ENCODE measurements at places on chromosomes 1 and 21. TPM values are rescaled to one million over a fixed set of nuclear protein-coding genes. Genes with fewer than 3 reads are reported as not detected.

The OR2AJ1 gene
- 0.21 TPM for total RNA-seq

The FGR gene
- not detected for total RNA-seq

The RAP1GAP gene
- total RNA-seq, result 7.4 TPM

The SLC39A1 gene
- 75.8 TPM for total RNA-seq

The ERICH3 gene
- total RNA-seq, result 0.14 TPM

The PTPN14 gene
- total RNA-seq, result 5.4 TPM

The FBLIM1 gene
- 141 TPM for total RNA-seq

The CCDC17 gene
- 2.9 TPM for total RNA-seq

The FMO3 gene
- not detected for total RNA-seq

The CYP4X1 gene
- 0.42 TPM for total RNA-seq

The CERS2 gene
- total RNA-seq, result 64.7 TPM

The NUF2 gene
- 33.7 TPM for total RNA-seq

The FALEC gene
- total RNA-seq, result not detected

The HFM1 gene
- 8.3 TPM for total RNA-seq

The RTCA gene
- 36.1 TPM for total RNA-seq

The HMGCS2 gene
- total RNA-seq, result not detected

The KIF26B gene
- total RNA-seq, result 141 TPM

The TMIGD3 gene
- not detected for total RNA-seq

The A3GALT2 gene
- total RNA-seq, result not detected

The OR13G1 gene
- not detected for total RNA-seq

The FCGR1A gene
- 0.30 TPM for total RNA-seq

The COP1 gene
- total RNA-seq, result 71.3 TPM
